Spleen (tissue), 13 donors: ENCODE measurements at places on chromosomes 7 and 10. TPM values are rescaled to one million over a fixed set of nuclear protein-coding genes. Genes with fewer than 3 reads are reported as not detected.

STEAP1 gene
- 1.5 TPM for total RNA-seq

EGR2 gene
- total RNA-seq, result 16.8 TPM

NUTM2B gene
- total RNA-seq, result 1.5 TPM

HIP1 gene
- 32.0 TPM for total RNA-seq

GRCh38 chr7:18834577-18834976 lies 282.9 kb downstream of the TWIST1 start:
- H3K27me3 ChIP-seq, result no peaks in the 10 kb centered on the region
- no peak for DNase-seq
- no peaks in the 10 kb centered on the region for H3K4me1 ChIP-seq
- H3K27ac ChIP-seq, result no peak overlapping the region

- no peaks in the 10 kb centered on the region for H3K27me3 ChIP-seq
- H3K27ac ChIP-seq, result no peak overlapping the region
- no peaks in the 10 kb centered on the region for H3K4me1 ChIP-seq
- no peak overlapping the region for H3K4me3 ChIP-seq
- no peak for DNase-seq
Measured at GRCh38 chr10:13769946-13770345, 183.2 kb downstream of the PRPF18 start.

DNA sequence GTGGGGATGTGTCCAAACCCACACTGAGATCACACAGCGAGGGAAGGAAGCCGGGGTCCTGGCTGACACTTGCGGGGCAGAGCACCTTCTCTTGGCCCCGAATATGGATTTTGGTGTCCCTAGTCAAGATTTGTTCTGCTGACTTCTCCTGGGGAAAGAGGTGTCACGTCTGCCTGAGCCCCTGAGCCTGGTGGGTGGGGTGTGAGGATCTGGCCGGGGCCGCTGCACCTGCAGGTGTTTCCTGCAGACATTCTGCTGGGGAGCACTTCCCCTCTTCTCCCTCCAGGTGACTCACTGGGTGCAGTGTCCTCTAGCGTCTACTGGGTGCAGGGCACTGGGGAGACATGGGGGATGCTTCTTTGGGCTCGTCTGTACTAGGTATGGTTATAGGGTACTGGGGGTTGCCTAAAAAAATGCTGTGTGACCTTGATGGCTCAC lies 99.2 kb downstream of the GRK5 start:
- no peaks in the 10 kb centered on the region for H3K27me3 ChIP-seq
- H3K36me3 ChIP-seq, result no peaks in the 10 kb centered on the region
- peak overlapping the region; percentile 94 for H3K27ac ChIP-seq
- peaks cover 48% of the 10 kb centered on the region for H3K4me1 ChIP-seq
- peak overlapping the region; percentile 10 for H3K4me3 ChIP-seq

- no peaks in the 10 kb centered on the region for H3K36me3 ChIP-seq
- no peaks in the 10 kb centered on the region for H3K27me3 ChIP-seq
- no peak overlapping the region for H3K4me3 ChIP-seq
- H3K4me1 ChIP-seq, result no peaks in the 10 kb centered on the region
Measured at GRCh38 chr7:134515569-134516468, 11.5 kb upstream of the AKR1B10 start.

DNA sequence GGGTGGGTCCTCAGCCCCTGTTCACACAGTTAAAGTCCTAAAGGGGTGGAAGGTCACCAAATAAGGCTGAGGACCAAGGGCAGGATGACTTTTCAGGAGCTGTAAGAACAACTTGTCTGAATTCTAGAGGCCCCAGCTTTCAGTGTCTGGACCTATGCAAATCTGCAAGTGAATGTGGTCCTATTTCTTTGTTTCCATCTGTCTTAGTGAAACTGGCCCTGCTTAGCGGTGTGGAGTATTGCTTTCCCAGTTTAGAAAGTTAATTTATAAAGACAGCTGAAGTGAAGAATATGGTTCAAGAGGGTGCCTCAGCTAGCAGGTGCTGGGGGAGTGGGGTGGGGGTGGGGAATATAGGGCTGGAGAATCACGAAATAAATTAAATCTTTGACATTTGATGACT lies 40.1 kb downstream of the HHEX start:
- H3K4me1 ChIP-seq, result peaks cover 22% of the 10 kb centered on the region
- no peak overlapping the region for H3K4me3 ChIP-seq
- no peaks in the 10 kb centered on the region for H3K36me3 ChIP-seq
- H3K27ac ChIP-seq, result no peak overlapping the region
- DNase-seq, result no peak
- no peaks in the 10 kb centered on the region for H3K27me3 ChIP-seq

- H3K27me3 ChIP-seq, result no peaks in the 10 kb centered on the region
- no peak for DNase-seq
- no peak overlapping the region for H3K4me3 ChIP-seq
- H3K36me3 ChIP-seq, result no peaks in the 10 kb centered on the region
- no peaks in the 10 kb centered on the region for H3K4me1 ChIP-seq
Measured at GRCh38 chr7:28759475-28759971, 198.6 kb downstream of the TRIL start.
